Body of pancreas (tissue), 4 donors: ENCODE measurements at places on chromosomes 5 and 9.

DNA sequence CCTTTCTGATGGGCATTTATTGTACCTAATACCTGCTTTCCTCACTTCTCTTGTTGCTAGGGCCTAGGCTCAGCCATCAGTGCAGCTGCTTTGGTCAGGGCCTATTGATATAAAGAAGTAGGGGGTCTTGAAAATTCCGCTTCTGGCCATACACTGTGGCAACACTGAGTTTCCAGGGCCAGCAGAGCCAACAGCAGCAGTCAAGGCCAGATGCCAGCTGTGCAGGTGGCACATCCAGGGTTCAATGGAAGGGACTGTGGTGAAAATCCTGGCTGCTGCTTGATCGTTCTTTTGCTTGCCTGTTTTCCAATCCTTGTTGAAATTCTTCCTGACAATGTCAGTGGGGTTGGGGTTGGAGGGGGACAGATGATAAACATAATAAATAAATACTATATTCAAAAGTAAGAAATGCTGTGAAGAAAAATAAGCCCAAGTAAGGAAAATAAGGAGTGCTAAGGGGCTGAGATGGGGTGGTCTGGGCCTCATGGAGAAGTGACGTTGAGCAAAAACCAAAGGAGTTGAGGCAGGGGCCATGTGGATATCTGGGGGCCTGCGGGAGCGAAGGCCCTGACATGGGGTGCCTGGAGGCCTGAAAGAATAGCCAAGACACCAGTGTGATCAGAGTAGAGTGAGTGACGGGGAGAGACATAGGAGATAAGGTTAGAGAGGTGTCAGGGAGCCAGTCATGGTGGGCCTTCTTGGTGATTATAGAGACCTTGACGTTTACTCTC, 91.0 kb upstream of the ALDH1B1 start:
- DNase-seq, result no peak

GRCh38 chr9:36632892-36633291, 60.2 kb downstream of the MELK start:
- DNase-seq, result no peak

GRCh38 chr5:168875832-168876231, 296.7 kb upstream of the PANK3 start:
- no peak for DNase-seq

- no peak for DNase-seq
Measured at GRCh38 chr5:36635721-36636390, 29.4 kb downstream of the SLC1A3 start.

GRCh38 chr5:107337281-107337680, 333.5 kb downstream of the EFNA5 start:
- DNase-seq, result no peak

DNA sequence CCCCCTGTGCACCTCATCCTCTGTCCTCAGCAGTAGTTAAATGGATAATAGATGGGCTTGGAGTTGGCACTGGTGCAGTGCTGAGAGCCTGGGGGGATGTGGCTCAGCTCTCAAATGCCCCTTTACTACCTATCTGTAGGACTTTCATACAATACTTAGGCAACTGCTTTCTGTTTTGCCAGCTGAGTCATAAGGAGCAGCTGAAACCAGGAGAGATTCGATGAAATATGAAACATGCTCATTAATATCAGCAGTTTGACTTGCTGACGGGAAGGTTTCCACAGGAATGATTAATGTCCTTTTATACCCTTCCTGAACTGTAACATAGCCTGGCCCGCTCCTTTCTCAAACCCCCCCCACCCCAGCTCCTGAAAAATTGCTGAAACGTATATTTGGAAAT, 142.6 kb downstream of the SAXO1 start:
- DNase-seq, result no peak
